ENCODE measurements at places on chromosomes 2 and 18.

GRCh38 chr18:43013486-43013885 lies 102.0 kb downstream of the RIT2 start:
- DNase-seq, result no peak

DNA sequence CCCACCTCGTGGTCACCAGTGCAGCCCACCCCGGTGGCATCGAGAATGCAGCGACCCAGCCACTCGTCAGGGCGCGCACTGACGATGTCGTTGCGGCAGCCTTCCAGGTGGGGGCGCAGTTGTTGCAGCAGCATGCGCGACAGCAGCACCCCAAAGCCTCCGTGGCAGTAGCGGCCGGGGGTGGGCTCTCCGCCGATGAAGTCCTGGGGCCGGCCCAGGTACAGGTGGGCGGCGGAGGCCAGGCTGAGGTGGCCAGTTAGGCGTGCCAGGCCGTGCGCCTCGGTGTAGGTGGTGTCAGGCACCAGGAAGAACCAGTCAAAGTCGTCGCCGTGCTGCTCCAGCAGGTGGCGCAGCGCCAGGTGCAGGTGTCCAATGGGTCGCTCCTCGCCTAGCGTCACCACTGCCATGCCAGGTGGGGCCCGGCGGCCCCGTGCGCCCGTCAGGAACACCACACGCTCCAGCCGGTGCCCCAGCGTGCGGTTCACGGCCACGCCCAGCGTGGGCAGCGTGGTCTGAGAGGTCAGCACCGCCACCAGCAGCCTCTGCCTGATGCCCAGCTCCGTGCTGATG lies 1.9 kb downstream of the CHPF start:
- peak; percentile 78 for DNase-seq

DNA sequence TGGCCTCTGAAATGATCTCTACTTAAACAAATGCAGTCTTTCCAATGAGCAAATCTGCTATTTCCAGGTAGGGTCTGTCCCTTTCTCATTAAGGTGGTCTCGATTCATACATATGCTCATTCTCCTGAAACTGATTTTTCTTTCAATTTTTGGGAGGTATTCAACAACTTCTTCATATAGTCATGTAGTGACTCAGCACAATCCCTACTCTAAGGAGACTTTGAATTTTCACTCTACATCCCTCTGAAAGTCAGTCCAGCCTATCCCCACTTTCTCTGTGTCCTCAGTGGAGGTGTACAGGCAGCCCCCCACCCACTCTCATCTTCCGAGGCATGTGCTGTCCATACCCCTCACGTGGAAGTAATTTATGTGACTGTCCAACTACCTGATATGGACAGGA lies 99.9 kb upstream of the ACAA2 start:
- no peak for DNase-seq

- no peak for DNase-seq
These were observed 111.2 kb downstream of the PLB1 start for GRCh38 chr2:28606986-28607441.

- no peak for DNase-seq
These were observed 211.6 kb upstream of the SP5 start for GRCh38 chr2:170503563-170503962.

- no peak for DNase-seq
These were observed 74.6 kb downstream of the KLF7 start for GRCh38 chr2:207091176-207091575.

- DNase-seq, result no peak
These were observed 1573.4 kb upstream of the NXPH2 start for GRCh38 chr2:140353541-140353940.

- DNase-seq, result peak; percentile 70
These were observed 10.8 kb upstream of the BUB1 start for GRCh38 chr2:110688594-110689091.

- no peak for DNase-seq
These were observed 19.8 kb downstream of the LONRF2 start for GRCh38 chr2:100302585-100302892.
